ENCODE measurements at places on chromosomes 12 and 14.

GRCh38 chr14:64717870-64718269, 13.6 kb downstream of the PLEKHG3 start:
- no peak for DNase-seq

GRCh38 chr12:66210840-66211239, 21.8 kb downstream of the IRAK3 start:
- no peak for DNase-seq

DNA sequence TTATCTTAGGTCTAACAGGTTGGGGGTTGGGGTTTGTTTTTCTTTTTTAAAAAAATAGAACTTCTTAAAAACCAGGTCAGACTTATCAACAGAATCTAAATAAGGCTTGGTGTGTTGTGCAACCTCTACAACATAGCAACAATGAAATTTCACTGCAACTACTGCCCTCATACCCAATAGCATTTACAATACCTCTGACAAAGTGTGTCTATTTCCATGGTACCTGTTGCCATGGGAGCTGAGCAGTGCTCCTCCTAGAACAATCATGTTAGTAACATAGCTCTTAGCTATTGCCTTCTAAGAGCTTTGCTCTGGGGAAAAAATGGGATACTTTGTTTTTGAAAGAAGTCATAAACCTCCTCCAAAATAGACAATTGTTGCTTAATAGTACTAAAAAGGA, 103.3 kb upstream of the CCDC175 start:
- DNase-seq: peak; percentile 85

DNA sequence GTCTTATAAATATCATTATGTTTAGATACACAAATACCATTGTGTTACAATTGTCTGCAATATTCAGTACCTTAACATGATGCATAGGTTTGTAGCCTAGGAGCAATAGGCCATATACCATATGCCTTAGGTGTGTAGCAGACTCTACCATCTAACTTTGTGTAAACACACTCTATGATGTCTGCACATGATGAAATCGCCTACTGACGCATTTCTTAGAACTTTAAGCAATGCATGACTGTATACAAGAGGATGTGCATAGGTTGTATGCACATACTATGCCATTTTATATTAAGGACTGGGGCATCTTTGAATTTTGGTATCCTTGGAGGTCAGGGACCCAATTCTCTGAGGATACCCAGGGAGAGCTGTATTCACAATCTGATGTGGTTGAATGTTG, 10.1 kb upstream of the BTG1 start:
- DNase-seq: no peak

- no peak for DNase-seq
Measured at GRCh38 chr14:29815016-29815674, 112.5 kb downstream of the PRKD1 start.

GRCh38 chr12:24374452-24374851, 425.0 kb upstream of the SOX5 start:
- no peak for DNase-seq

- no peak for DNase-seq
Measured at GRCh38 chr12:92546635-92547348, 156.0 kb upstream of the PLEKHG7 start.

- DNase-seq: no peak
Measured at GRCh38 chr14:98925354-98926040, 346.5 kb downstream of the BCL11B start.

GRCh38 chr14:47857646-47858045, 182.2 kb upstream of the MDGA2 start:
- no peak for DNase-seq

Measured in DMS153 (cell line).